Sigmoid colon (tissue), 7 donors: ENCODE measurements at places on chromosomes 2 and 18. TPM values are rescaled to one million over a fixed set of nuclear protein-coding genes. Genes with fewer than 3 reads are reported as not detected.

GRCh38 chr18:72866901-72867745, 664 bp downstream of the NETO1 start:
- no peak overlapping the region for H3K27ac ChIP-seq
- DNase-seq, result no peak
- H3K4me3 ChIP-seq, result no peak overlapping the region
- H3K36me3 ChIP-seq, result no peaks in the 10 kb centered on the region
- peaks cover 57% of the 10 kb centered on the region for H3K27me3 ChIP-seq

The CREG2 gene
- 0.28 TPM for total RNA-seq

DNA sequence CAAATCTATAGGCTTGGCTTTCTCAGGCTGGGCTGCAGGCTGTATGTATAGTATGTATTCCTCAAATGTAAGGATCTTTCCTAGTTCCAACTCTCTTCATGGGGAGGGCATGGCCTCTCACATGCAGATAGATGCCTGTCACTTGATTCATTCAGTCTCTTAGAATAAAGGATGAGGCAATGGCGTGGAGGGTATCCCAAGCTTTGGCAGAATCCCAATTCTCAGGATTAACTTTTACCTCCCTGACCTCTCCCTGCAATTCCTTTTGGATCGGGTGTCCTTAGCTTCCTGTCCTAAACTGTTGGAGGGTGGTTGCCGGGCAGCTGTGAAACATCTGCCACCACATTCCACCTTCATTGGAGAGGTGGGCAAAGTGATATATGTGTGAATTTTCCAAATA, 80.3 kb downstream of the INSIG2 start:
- H3K4me1 ChIP-seq, result no peaks in the 10 kb centered on the region
- no peaks in the 10 kb centered on the region for H3K27me3 ChIP-seq
- DNase-seq, result no peak
- no peak overlapping the region for H3K27ac ChIP-seq
- H3K36me3 ChIP-seq, result no peaks in the 10 kb centered on the region

DNA sequence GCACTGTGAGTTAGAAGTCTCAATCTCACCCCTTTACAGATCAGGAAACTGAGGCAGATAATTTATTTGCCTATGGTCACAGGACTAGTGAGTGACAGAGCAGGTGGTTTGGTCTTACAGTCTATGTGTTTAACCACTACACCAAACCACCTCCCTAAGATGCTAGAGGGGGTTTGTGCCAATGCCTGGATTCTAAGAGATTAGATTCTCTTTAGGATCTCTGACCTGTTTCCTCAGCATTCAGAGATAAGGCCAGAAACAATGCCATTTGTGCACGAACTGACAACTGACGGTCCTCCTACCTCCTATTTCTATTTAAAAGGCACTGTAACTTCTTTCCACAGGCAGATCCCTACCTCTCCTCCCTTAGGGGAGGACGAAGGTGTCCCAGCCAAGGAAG, 2.3 kb upstream of the SLC20A1 start:
- H3K36me3 ChIP-seq, result peaks cover 6% of the 10 kb centered on the region
- no peaks in the 10 kb centered on the region for H3K4me1 ChIP-seq
- no peak overlapping the region for H3K4me3 ChIP-seq
- no peak for DNase-seq
